ENCODE measurements at places on chromosomes 5 and 9. TPM values are rescaled to one million over a fixed set of nuclear protein-coding genes. Genes with fewer than 3 reads are reported as not detected.

GRCh38 chr9:16030528-16031185, 477.8 kb downstream of the CCDC171 start:
- DNase-seq, result no peak

GRCh38 chr5:172777881-172778814, 7.2 kb upstream of the DUSP1 start:
- DNase-seq, result no peak

GRCh38 chr5:59833448-59833847, 60.1 kb downstream of the PDE4D start:
- DNase-seq, result no peak

DNA sequence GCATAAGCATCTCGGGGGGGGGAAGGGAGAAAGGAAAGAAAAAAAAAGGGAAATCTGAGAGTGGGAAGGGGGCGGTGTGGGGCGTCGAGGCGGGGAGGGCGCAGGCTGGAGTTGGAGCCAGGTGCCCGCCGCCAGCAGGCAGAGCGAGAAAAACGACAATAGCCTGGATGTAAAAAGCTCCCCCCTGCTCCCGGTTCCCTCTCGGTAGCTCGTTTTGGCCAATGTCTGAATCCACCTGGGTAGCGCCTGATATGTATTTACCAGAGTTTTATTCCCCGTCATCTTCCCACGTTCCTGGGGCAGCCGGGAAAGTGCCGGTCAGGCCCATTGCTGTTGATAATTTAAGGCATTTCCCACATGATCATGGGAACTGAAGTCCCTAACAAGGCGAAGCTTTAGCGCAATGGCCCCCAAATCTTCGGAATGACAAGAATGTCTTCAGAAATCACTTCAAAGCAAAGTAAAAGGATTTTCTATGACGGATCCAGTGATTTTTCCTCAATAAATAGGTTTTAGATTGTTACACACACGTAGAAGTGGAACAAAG, 3.0 kb upstream of the OTP start:
- no peak for DNase-seq

GRCh38 chr5:75663579-75664284, 52.5 kb downstream of the ANKDD1B start:
- no peak for DNase-seq

GRCh38 chr9:125255781-125256391, 5.7 kb upstream of the GAPVD1 start:
- DNase-seq, result no peak

DNA sequence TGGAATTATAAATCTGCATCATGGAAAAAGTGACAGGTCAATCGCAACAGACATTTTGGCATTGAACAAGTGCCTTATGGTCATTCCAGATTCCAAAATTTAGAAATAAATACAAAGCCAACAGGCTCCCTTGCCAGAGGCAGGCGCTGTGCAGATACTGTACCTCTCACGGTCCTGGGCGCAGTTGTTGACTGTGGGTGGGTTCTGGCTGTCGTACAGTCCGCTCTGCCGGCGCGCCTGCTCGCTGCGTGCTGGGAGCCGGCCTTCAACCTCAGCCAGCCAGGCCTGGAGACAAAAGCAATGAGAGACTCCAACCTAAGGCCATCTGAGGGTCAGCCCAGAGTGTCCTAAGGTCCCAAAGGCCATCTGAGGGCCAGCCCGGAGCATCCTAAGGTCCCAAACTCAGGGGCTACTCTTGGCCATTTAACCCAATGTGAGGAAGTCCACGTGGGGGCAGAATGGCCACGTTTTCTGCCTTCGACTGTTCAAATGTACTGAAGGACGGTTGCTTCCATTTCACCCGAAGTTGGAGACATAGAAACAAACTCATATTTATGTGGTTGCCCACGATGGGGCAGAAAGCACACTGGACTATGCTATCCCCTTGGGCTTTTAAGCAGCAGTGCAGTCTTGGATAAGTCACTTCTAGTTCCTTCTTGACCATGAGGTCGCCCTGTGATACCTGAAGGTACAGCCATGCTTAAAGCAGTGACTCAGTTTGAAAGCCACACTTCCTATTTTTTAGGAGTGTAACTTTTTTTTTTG, 65.2 kb downstream of the USP20 start:
- no peak for DNase-seq

DNA sequence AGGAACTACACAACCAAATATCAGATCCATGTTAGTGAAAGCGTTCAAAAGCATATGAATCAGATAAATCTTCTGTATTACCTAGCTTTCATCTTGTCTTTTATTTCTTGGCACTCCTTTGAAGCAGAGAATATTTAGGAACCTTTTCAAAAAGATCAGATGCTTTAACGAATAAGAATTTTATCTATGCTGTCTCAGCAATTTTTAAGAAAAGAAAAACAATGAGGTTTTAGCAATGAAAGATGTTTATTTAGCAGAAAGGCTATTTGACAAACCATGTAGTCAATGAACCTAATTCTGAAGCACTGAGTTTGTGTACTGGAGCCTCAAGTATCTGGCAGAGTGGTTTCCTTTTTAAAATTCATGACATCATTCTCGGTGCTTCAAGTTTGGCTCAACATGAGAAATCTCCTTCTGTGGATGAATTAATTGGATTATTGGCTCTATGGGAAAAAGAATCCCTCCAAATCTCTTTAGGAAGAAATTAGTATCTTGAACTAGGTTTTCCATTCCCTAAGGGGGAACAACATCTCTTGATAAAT, 534.7 kb downstream of the CAAP1 start:
- DNase-seq, result no peak

DNA sequence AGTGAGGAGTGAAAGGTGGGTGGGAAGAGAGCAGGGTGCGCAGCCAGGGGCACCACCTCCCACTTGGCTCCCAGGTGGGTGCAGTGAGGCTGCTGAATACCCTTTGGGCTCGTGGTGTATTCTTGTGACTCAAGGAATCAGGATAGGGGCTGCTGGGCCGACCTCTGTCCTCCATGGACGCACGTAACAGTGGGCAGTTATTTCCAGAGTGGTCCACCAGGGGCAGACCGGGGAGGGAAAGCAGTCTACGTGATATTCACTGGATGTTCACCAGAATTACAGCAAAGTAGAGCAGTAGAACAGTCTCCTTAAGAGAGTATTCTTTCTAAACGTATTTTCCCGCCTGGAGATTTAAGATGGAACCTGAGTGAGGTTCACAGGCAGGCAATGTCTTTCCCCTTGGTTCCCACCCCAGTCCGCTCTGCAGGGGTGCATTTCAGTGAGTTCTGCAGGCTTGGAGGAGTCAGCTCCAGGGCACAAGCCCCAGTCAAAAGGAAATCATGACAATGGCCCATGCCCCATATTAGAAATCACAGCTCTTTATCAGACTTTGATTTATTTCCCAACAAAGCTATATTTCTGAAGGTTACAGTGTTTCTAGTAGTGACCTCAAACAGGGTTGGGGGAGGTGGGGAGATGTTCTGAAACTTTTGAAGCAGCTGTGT, 88.7 kb downstream of the SYK start:
- DNase-seq, result no peak

DNA sequence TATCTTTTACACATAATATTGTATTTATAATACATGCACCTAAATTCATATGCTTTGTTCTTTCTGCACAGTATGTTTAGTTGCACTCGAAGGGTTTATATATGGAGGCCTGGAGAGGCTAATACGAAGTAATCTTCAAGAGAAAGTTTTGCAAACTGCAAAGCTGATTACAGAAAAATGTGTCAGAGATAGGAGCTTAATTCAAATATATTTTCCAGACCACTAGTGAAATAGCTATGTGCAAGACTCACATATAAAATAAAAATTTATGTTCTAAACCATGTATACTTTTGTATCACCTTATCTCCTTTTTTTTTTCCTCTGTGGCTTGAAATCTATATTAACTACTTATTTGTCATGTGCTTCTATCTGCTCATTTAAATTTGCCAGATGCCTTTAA, 313.8 kb downstream of the EFNA5 start:
- no peak for DNase-seq

DNA sequence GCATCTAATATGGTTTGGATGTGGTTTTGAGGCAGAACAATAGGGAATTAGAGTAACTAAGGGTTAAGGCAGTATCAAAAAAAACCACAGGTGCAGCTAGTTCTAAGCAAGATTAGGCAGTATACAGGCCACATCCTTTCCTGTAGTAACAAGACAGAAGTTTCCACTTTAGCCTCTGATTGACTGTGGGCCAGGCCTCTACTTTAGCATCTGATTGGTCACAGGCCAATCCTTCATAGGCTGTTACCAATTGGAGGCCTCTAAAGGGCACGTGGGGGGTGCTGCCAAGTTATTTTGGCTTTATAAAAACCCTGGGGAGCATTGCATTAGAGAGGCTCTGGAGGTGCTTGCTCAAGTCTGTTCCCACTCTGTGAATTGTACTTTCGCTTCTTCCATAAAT, 144.1 kb upstream of the ST8SIA4 start:
- DNase-seq, result no peak

GRCh38 chr5:123802298-123802951, 290.4 kb downstream of the CSNK1G3 start:
- DNase-seq, result no peak

- DNase-seq, result no peak
Measured at GRCh38 chr5:79242242-79243039, 6.5 kb downstream of the JMY start.

DNA sequence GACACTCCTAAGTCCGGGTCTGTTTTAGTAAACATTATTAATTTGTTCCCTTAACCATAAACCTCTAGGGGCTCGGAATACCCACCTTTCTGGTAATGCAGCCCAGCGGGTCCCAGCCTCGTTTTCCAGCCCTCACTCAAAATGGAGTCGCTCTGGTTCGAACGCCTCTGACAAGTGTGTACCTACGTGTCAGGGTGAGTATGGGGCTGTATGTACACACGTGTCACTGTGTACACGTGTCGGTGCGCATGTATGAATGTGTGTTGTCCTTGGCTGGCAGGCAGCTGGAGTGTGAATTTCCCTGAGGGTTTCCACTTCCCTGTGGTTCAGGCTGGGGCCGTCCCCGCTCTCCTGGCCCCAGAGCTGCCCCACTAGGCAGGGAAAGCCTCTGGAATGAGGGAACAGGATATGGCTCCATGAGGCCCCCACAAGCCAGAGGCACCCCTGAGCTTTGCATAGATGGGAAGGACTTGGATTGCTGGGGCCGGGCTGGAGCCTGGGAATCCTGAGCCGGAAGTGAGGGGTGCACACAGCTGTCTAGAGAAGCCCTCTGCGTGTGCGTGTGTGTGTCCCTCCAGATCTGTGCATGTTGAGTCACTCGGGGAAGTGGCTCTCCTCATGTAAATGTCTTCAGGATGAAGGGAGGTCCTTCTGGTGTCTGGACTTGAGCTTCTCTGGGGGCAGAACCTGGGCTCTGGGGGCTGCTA, 160.8 kb upstream of the IER5L start:
- no peak for DNase-seq

DNA sequence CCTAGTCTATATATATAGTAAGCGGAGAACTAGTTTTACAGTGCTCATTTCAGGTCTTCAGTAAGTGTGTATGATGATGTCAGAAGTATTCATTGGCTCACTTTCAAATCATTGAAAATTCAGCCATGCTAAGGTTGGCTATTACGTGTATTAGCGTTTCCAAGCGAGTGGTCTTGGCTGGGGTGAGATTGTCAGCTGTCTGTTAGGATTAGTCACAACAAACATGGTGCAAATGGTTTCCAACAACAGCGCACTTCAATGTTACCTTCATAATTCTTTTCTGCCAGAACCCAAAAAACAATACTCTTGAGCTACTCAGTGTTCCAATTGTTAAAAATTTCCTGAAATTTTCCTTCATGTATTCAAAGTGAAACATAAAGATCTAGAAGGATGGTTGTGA, 283.0 kb downstream of the AOPEP start:
- DNase-seq, result no peak

DNA sequence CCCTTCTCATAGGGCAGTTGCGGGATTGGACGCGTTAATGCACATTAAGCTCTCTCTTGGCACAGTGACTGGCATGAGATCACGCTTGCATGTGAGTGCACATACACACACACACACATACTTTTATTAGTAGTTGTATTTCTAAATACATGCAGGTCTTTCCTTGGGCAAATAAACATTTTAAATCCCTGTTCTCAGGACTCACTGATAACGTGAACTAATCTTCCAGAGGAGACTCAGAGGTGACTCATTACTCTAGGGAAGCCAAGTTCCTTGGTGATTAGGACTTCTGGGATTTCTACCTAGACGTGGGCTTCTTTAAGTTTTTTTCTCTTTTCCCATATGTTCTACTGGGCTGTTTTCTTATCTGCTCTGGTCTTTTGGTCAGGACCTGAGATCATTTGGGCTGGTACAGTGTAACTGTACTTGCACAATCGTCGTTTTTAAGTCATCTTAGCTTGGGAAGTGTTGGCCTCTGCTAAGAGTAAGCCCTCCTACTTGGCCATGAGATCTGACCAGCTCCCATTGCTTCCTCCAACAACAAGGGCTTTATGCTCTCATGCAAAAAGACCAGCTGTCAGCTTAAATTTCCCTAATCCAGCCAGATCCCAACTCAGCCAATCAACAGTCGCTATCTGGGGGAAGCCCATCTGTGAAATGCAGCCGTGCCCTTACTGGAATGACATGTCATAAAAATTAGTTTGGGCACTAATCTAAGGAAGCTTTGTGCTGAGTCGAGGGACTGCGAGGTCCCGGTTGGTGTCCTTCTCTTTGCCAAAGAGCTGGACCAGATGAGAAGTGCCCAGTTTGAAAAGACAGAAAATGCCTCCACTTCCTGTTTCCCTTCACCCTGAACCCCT, 176.4 kb upstream of the ANKRD55 start:
- no peak for DNase-seq

GRCh38 chr9:34087370-34087769, 38.7 kb upstream of the UBAP2 start:
- no peak for DNase-seq

DNA sequence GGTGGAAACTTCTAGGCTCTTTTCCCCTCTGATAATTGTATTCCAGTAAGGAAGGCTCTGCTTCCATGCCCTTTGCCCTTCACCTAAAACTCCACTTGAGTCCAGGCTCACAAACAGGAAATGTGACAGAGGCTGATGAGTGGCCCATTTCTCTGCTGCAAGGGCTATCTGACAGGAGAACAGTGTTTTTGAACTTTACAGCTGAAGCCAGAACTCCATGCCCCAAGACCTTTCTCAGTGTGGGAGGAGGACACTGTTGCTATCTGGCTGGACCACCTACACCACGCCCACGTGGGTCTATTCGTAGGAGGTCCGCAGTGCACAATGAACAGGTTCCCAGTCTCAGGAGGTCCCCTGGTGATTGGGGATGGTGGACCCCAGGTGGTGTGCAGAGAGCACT, 13.6 kb downstream of the GGTA1 start:
- no peak for DNase-seq

PCDHA4 gene
- total RNA-seq, result 2.6 TPM

ADRA1B gene
- 1.7 TPM for total RNA-seq

FAM163B gene
- not detected for total RNA-seq

HTR1A gene
- total RNA-seq, result not detected

RLN2 gene
- total RNA-seq, result not detected

TXNDC8 gene
- not detected for total RNA-seq

UQCRQ gene
- 366 TPM for total RNA-seq

POU5F2 gene
- total RNA-seq, result 3.5 TPM

All from Peyer's patch (tissue), 4 donors.